ENCODE measurements at places on chromosomes 2 and 18.

DNA sequence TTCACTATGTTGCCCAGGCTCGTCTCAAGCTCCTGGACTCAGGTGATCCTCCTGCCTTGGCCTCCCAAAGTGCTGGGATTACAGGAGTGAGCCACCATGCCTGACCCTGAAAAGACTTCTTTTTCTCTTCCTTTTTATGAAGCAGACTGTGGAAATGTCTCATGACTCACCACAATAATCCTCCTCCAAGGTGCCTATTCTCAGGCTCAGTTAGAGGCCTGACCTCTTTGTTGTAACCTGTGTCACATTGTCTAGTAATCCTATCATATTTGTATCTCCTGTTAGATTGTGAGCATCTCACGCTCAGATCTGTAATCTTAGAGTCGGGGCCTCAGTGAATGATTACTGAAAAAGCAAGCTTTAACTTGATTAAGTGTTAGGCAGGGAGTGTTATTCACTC, 18.3 kb upstream of the TAF4B start:
- no peak for DNase-seq

GRCh38 chr18:59929621-59930295, 30.0 kb downstream of the PMAIP1 start:
- no peak for DNase-seq

DNA sequence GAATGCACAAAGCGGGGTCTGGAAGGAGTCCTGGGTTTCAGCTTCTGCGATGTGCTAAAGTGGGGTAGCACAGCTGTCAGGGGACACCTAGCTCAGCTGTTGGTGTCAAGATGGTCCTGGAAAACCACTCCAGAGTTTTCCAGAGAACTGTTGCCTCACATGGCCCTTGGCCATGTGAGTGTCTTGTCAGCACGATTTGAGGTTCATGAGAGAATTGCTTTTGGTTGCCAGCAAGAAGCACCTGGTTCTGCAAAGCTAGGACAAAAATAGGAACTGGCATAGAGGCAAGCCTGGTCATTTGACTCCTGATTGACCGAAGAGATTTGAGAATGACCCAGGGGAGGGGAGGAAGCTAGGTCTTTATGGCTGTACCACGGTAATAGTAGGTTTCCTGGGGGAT, 50.4 kb upstream of the CTLA4 start:
- DNase-seq, result no peak

- no peak for DNase-seq
Measured at GRCh38 chr2:134336352-134336751, 82.5 kb downstream of the MGAT5 start.

- DNase-seq, result no peak
Measured at GRCh38 chr18:55982992-55983391, 395.0 kb upstream of the TCF4 start.

- DNase-seq, result no peak
Measured at GRCh38 chr2:236051806-236052205, 116.4 kb downstream of the GBX2 start.

DNA sequence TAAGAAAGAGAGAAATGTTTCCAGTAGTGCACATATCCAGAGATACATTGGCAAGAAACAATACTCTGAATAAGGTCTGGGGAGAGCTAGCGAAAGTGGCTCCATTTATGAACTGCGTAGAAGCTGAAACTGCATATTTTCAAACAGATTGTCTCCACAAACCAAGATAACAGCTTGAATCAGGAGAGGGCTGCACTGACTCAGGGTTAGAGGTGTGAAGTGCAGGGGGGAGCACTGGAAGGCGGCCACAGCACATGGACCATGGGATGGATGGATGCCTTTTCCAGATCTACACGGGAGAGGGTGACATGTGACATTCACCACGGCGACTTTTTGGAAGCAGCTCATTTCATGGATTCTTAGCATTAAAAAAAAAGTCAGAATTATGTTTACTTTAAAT, 729.4 kb downstream of the RNF144A start:
- no peak for DNase-seq

GRCh38 chr2:216503159-216503629, 4.5 kb downstream of the RPL37A start:
- DNase-seq, result no peak

DNA sequence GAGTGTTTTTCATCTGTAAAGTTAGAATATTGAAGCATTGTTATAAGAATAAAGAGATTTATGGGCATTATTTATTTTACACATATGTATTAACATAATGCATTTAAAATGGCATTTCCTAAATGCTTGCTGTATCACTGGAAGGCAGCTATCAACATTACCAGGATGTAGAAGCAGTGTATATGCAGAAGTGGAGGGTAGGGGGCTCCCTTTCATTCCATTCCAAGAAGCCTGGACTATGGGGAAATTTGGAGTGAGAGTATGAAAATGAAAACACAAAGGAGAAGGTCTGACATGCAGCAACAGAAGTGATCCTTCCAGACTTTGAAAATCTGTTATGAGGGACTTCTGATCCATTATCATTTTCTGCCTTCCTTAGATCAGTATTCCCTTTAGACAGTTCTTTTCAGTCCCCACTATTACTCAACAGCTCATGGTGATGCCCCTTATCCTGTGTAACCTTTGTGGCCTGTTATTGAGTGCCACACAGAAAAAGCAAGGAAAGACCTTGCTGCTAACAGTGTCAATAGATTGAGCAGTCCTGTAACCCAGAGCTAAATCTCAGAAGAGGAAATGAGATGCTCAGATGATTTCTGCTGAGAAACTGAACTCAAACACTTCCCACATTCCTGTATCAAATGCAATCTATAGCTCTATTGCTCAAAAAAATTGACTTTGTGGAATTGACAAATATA, 216.6 kb downstream of the HNMT start:
- DNase-seq, result no peak

GRCh38 chr18:62089174-62089573, 97.7 kb downstream of the PIGN start:
- DNase-seq, result no peak

GRCh38 chr2:215171151-215171550, 32.7 kb upstream of the ABCA12 start:
- no peak for DNase-seq

GRCh38 chr2:170505631-170506275, 209.4 kb upstream of the SP5 start:
- DNase-seq, result no peak

DNA sequence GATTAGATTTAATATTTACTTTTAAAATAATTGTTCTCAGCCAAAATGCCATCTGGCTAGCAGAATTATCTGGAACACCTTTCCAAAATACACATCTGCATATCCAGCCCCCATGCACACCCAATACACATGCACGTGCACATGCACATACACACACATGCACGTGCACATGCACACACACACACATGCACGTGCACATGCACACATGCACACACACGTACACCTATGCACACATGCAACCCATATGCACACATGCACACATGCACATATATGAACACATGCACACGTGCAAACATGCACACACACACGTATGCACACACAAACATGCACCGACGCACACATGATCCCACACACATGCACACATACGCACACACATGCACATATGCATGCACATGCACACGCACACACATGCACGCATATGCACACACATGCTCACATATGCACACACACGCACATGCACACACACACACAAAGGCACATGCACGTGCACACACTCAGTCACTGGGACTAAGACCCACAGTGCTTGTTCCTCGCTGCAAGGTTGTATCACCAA, 53.5 kb downstream of the COPS8 start:
- no peak for DNase-seq

GRCh38 chr2:235270956-235271355, 222.9 kb upstream of the AGAP1 start:
- peak; percentile 66 for DNase-seq

DNA sequence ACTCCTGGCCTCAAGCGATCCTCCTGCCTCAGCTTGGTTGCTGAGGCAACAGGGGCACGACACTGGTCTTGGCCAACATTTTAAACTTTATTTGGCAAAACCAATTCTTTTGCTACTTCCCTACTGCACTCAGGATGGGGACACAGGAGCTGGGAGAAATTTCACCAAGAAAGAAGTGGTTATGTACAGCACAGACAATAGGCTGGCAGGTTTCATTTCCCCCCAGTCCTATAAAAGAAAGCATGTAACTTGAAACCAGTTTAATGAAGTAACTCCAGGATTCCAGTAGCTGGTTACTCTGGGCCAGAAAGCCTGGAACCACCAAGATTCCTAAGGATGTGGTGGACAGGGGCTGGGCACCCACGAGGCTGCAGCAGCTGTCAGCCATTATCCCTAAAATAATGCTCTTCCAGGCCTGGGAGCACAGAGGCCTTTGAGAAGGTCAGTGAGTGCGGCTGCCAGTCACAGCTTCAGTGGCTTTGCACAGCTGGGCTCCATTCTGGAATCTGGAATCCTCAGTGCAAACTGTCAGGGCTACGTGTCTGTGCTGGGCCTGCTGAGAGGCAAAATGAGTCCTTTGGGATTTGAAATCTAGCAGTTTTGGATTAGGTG, 142.3 kb upstream of the ITGA6 start:
- DNase-seq, result no peak

DNA sequence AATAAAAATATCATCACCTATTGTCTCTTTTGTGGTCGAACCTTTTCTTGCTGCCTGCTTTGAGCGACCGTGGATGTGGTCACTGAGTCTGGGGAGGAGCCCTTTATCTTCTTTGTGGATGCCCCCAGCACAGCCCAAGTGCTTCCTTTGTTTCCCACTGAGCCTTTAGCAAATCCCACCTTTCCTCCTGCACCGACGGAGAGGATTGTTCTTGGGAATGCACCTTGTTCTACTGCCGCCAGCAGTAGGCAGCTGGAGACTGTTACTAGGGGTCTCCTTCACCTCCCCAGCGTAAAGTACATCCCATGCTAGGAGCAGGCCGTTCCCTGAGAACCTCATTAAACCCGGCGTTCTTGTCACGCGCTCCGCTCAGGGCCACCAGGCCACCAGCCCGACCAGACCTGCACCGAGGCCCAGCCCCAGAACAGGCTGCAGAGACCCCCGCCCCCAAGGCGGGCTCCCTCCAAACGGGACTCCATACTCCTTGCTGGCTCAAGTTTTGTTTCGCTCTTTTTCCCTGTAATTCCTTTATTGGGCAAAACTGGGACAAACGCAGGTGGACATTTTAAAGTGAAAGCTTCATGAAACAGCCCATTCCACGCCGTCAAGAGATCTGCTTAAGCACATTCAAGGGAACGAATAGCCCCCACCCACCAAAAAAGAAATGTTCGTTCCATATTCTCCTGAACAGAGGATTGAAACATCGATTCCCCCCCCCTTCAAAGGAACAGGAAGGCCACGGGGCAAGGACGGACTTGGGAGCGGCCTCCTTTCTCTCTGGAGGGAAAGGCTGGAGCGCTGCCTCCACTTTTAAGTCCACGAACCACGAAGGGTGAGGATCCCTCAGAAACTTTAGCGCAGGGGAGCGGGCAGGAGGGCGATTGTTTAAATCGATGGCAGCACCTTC, 1.1 kb upstream of the MAT2A start:
- DNase-seq, result peak; percentile 17

GRCh38 chr2:96734880-96735583, 4.8 kb downstream of the LMAN2L start:
- DNase-seq, result no peak

GRCh38 chr18:72721330-72721729, 146.5 kb downstream of the NETO1 start:
- no peak for DNase-seq

DNA sequence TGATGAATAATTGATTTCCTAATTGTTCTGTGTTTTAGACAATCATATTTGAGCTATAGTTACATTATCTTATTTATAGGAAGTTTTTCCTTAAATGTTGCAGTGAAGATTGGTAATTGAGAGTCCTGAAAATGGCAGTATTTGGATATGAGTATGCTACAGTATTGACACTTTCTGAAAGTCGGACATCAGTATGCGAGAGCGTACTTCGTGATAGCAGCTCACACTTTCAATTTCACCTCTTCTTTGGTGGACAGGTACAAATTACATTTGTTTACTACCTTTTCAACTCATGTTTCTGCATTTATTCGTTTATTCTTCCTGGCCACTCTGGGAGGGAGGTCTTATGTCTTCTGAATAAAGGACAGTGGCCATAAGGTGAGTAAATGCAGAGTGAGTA, 38.7 kb downstream of the EML4 start:
- no peak for DNase-seq

DNA sequence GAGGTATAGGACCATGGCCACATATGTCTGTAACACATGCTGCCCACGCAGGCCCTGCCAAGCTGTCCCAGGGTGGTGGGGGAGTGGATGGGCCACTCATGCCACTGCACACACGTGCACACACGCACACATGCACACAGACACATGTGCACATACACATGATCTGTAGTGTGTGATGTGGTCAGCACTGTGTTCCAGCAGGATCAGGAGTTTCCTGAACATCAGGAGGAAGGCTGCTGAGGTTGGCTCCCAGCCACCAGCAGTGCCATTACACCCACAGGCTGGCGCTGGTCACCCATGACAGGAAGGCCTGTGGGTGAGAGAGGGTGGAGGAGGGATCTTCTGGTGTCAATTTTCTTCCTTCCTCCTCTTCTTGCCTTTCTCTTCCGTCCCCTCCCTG, 44.7 kb downstream of the POMC start:
- no peak for DNase-seq

DNA sequence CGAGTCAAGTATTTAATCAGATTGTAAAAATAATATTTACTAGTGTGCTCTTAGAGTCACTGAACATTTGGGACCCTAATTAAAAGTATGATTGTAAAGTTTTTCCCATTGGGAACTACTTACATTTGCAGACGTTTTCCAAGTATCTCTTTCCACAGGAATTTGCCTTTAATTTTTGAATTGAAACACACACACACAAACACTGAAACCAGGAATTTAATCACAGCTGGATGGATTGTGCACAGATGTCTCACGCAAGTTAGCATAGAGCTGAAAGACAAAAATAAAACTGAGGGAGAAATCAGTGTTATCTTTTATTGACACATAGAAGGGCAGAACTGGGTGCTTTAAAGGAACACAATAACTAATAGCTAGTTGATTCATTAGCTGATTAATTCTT, 230.7 kb downstream of the RND3 start:
- no peak for DNase-seq

GRCh38 chr2:234678711-234679110, 181.8 kb upstream of the ARL4C start:
- DNase-seq, result no peak

DNA sequence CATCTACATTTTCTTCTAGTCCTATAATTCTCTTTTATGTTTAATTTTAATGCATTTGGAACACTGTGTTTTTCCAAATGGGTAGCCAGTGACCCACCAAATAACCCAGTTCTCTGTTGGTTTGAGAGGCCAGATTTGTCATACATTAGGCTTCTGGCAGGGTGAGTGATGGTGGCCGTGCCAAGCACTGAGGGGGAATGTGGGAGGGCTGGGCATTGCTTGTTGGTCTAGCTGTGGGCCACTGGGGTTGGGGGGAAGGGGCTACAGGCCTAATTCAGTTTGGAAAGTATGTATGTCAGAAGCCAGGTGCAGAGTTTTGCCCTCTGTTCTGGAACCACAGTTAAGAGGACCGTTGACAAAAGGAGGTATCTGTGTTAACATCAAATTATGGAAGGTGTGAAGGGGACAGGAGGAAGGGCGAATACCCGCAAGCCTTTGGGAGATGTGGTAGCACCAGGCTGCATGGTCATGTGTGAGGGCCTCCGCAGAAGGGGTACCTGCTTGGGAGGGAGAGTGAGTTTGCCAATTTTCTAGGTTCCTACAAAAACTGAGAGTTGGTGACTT, 38.1 kb upstream of the SCLY start:
- no peak for DNase-seq

GRCh38 chr2:96962567-96963203, 23.7 kb downstream of the FAM178B start:
- DNase-seq, result peak; percentile 70

Data from T-helper 2 cell treated with Interferon-gamma antibody and Interleukin-4, amounts not matched to agents 5 μg/mL and 100 μg/mL, for 36 hours (primary cell).